ENCODE measurements at places on chromosomes 1 and 21.

GRCh38 chr21:24514081-24514733, 1093.1 kb downstream of the MRPL39 start:
- no peak for DNase-seq
- no peaks in the 10 kb centered on the region for H3K27me3 ChIP-seq
- H3K4me3 ChIP-seq = no peak overlapping the region
- no peaks in the 10 kb centered on the region for H3K36me3 ChIP-seq
- no peaks in the 10 kb centered on the region for H3K4me1 ChIP-seq

GRCh38 chr1:109637446-109637845, 17.8 kb downstream of the AMPD2 start:
- H3K27me3 ChIP-seq = no peaks in the 10 kb centered on the region
- H3K4me3 ChIP-seq = no peak overlapping the region
- no peak for DNase-seq
- no peaks in the 10 kb centered on the region for H3K36me3 ChIP-seq
- H3K4me1 ChIP-seq = no peaks in the 10 kb centered on the region
- no peak overlapping the region for H3K27ac ChIP-seq

DNA sequence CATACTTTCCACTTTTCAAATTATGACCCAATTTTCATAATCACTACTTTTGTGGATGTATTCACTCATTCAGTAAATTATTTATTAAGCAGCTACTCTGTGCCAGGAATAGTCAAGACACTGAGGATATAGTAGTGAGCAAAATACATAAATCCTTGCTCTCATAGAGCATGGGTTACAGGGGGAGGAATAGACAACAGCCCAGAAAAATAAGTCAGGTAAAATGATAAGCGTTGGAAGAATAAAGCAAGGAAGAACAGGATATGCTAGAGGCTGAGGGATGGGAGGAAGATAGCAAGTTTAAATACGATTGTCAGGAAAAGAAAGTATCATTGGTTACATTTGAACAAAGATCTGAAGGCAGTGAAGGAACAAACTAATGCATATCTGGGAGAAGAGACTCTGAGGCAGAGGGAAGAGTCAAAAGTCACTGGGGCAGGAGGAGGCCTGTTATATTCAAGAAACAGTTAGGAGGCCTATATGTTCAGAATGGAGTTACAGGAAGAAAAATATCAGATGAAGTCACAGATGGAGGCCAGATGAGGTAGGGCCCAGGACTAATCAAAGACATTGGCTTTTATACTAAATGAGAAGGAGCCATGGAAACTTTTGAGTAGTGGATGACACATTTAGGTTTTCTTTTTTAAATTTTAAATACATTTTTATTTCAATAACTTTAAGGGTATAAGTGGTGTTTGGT, 42.9 kb downstream of the SEC22B start:
- H3K4me3 ChIP-seq = no peak overlapping the region
- H3K36me3 ChIP-seq = no peaks in the 10 kb centered on the region
- DNase-seq = no peak

GRCh38 chr1:1003618-1004419, 3.9 kb upstream of the HES4 start:
- peak; percentile 71 for DNase-seq
- H3K27ac ChIP-seq = no peak overlapping the region
- peaks cover 51% of the 10 kb centered on the region for H3K4me1 ChIP-seq
- no peaks in the 10 kb centered on the region for H3K36me3 ChIP-seq
- H3K27me3 ChIP-seq = no peaks in the 10 kb centered on the region
